WERI-Rb-1 (cell line): ENCODE measurements at places on chromosomes 7 and 10.

DNA sequence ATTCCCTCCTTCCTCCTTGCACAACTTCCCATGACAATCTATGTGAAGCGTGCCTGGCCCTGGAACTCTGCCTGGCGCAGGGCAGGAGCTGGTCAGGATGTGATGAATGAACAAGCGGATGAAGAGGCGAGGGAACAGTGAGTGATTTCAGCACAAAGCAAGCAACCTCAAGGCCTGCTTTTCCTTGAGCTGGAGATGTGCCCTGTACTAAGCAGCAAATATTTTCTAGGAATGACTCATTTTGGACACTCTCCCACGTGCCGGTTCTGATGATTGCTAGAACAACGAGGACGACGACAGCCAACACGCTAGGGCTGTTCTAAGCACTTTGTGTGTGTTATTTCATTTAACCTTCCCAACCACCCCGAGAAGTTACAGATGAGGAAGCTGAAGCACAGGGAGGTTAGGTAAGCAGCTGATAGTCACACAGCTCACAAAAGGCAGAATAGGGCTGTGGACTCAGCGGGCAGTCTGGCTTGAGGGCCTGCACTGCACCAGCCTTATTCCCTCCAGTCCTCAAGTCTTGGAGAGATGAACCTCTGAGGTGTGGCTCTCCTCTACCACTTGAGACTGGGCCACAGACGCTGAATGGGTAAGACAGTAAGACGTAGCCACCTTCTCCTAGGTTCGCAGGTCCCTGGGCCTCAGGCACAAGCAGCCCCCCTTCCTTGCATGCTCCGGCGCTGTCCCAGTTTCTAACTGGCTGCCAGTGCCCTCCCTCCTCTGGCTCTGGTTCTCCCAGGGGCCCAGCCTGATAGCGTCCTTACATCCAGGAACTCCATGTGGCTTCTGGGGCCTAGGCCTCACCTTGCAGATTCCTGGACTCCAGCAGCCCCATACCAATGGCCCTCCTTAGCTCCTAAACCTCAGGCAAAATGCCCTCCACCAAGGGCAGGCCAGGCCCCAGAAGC lies 59.0 kb downstream of the YKT6 start:
- DNase-seq, result no peak

GRCh38 chr10:95835149-95835860 lies 72.5 kb upstream of the CC2D2B start:
- no peak for DNase-seq

GRCh38 chr10:12902135-12902572 lies 99.4 kb downstream of the CCDC3 start:
- DNase-seq, result peak; percentile 38

DNA sequence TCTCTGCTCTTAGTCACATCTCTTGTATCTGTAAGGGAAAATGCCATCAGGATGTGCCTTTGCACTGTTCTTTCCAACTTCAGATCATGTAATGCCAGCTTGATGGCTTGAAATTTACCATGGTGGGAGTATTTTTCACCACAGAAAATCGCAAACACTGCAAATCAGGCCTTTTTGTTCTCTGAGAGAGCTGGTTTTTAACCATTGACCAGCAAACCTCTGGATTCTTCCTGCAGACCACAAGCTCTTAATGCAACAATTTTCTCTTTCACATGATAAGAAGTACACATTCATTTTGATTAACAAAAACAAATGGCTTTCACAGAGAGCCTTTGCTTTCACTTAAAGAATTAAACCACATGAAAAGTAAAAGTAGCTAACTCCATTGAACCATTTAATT lies 145.4 kb upstream of the NEBL start:
- no peak for DNase-seq

DNA sequence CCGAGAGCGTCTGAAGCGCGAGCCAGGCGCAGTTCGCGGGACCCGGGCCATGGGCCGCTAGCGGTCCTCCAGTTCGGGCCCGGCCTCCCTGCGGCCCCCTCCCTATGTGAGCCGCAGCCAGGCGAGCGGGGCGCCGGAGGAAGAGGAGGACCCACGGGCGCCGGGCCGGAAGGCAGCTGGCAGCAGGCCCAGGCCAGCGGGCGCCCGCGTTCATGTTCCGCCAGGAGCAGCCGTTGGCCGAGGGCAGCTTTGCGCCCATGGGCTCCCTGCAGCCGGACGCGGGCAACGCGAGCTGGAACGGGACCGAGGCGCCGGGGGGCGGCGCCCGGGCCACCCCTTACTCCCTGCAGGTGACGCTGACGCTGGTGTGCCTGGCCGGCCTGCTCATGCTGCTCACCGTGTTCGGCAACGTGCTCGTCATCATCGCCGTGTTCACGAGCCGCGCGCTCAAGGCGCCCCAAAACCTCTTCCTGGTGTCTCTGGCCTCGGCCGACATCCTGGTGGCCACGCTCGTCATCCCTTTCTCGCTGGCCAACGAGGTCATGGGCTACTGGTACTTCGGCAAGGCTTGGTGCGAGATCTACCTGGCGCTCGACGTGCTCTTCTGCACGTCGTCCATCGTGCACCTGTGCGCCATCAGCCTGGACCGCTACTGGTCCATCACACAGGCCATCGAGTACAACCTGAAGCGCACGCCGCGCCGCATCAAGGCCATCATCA lies 1.1 kb downstream of the ADRA2A start:
- no peak for DNase-seq

- DNase-seq, result no peak
Observed at GRCh38 chr7:77338883-77339629, 77.1 kb downstream of the GSAP start.

- no peak for DNase-seq
Observed at GRCh38 chr10:131838966-131839742, 61.7 kb upstream of the PPP2R2D start.

- no peak for DNase-seq
Observed at GRCh38 chr7:24715171-24715570, 42.1 kb downstream of the GSDME start.

GRCh38 chr10:96570511-96570910 lies 16.3 kb downstream of the TM9SF3 start:
- no peak for DNase-seq

DNA sequence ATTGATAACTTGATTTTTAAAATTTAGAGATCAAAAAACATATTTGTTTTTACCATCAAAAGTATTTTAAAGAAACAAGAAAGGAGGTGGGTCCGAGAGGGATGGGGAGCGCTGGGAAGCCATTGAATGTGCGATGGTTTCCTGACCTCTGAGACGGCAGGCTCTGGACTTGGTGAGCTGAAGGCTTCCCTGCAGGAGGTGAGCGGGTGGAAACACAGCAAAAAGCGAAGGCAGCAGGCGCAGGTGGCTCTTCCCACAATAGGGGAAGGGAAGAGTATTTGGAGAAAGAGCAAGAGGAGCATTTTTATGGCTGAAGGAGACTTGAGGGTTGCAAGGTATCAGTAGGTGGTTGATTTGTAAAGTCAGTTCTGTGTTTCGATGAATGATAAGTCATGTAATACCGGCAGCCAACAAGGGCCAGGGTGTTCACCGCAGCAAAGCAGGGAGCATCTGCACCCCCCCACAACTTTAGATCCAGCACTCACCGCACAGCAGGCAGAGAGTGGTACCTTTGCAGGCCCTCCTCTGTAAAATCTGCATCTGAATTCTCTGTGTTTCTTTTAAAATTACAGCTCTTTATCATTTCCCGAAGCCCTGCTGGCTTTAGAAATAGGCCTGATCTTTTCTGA lies 10.5 kb downstream of the C10orf53 start:
- no peak for DNase-seq

DNA sequence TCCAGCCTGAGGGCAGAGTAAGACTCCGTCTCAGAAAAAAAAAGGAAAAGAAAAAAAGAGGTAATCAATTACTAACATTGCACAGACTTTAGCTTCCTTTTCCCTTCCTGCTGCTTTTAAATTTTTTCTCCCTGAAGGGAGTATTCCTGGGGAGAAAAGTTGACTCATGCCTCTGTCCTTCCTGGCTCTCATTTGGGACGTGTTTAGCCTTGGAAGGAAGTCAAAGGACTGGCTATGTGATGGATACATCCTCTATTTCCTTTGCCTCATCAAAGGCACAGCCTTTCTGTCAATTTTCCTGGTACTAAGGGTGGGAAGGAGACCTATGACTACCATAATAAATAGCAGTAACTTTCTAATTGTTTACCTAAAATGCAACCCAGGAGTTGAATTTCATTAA lies 77.6 kb downstream of the ITGA8 start:
- DNase-seq, result no peak

DNA sequence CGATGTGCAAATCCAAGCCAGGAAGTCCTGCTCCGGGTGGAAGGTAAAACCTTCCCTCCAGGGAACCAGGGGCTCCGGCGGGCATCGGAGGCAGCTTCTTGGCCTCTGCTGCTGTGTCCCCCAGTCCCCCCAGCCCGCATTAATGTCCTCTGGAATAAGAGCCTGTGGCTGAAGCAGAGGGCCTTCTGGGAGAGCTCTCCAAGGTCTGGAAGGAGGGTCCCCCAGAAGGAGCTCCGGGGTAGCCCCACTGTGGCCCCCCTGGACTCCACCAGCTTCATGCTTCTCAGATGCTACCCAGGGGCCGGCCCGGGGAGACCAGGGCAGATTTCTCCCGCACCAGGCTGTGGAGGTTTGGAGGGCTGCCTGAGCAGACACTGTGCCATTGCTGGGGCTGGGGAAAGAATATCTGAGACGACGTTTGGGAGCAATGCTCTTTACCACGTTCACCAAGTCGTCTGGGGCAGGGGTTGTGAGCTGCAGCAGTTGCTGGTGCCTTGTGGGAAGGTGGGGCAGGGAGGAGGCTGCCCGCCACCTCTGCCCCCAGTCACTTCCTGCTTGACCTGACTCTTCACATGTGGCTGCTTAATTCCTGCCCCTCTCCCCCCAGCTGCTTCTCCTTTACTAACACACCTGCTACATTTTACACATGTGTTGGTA lies 8.3 kb downstream of the ZNF853 start:
- no peak for DNase-seq

- peak; percentile 40 for DNase-seq
Observed at GRCh38 chr10:5873515-5873995, 16.1 kb downstream of the ANKRD16 start.

DNA sequence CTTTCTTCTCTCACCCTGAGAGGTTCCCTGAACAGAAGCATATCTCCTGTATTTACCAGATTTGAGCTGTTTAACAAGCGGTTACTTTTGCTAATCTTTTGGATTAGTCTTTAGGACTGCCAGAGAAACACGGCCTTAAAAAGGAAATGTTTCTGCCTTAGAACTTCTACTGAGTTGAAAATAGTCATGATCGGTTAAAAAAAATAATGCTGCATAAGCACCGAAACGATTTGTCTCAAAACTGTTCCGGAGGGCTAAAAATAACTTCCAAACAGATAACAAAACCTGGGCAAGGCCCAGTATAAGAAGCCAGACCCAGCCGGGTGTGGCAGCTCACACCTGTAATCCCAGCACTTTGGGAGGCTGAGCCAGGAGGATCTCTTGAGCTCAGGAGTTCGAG lies 43.3 kb upstream of the CYTH3 start:
- no peak for DNase-seq

DNA sequence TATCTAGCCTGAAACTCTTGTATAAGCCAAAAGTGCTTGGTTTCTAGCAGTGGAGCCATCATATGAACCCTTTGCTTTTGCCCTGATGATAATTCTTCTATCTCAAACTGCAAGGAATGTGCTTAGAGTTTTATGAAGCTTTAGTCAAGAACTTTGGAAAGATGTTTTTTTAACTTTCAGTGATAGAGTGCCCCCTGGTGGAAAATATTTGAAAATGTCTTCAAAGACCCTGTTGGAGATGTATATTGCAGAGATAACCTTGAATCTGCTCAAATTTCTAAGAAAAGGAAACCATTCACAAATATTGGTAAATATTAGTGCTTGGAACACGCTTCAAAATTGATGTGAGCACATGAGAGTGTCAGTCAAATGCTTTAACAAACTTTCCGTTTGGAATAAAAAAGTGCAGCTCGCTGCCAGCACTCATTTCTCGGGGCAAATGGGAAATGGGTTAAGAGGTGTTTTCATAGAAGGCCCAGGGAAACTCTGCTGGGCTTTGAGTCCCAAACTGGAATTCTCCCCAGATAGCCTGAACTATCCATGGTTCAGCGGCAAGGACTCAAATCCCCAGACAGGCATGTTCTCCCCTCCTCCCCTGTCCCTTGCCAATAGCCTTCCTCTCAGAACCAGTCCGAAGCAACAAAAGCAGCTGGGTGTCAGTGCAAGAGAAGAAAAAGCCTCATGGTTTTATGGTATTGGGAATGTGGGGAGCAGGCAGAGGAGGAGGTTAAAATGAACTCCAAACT lies 129.3 kb downstream of the MYOF start:
- no peak for DNase-seq

DNA sequence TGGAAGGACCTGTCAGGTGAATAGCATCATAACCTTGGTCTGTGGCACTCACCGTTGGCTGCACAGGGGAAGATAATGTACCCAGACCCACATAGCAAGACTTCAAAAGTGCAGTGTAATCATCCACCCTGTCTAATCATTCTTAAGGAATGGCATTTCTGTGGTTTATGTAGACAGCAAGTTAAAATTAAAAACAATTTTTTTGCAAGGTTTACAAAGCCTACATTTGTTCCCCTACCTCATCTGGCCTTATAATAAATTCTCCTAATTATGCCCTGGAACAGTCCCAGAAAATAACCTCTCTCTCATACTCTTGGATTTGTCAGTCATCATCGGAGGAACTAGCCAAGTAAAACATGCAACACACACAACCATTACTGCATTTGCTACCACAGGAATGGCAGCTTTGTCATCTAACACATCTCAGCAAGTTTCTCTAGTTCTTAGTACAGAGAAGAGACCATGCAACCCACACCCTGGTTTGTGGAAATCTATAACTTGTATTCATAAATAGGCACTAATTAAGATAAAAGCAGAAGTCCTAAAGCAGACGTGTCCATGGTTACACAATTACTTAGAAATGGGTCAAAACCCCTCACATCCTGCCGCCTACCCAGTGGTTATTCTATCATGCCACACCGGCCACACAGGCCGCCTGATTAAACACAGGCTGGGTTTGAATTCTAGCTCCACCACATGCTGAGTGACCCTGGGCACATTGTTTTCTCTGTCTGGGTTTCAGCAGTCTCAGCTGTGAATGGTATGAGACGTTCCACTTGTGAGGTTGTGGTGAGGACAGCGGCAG lies 19.1 kb downstream of the ABLIM1 start:
- DNase-seq, result no peak

DNA sequence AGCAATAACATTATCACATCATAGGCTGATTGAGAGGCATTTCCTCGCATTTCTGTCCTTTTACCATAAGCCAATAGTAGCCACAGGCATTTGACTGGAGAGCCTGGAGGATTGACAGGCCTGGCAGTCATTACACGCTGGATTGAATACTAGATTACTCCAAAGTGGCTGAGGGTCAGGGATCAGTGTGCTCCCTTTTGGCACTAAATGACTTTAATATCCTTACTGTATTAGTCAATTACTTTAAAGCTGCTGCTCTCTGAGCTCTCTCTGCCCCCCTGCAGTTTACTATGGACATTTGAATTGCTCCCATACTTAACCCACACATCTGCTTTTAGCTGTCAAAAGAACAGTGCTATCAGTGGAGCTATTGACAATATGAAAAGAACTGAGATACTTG lies 302.0 kb downstream of the TFEC start:
- peak; percentile 57 for DNase-seq

DNA sequence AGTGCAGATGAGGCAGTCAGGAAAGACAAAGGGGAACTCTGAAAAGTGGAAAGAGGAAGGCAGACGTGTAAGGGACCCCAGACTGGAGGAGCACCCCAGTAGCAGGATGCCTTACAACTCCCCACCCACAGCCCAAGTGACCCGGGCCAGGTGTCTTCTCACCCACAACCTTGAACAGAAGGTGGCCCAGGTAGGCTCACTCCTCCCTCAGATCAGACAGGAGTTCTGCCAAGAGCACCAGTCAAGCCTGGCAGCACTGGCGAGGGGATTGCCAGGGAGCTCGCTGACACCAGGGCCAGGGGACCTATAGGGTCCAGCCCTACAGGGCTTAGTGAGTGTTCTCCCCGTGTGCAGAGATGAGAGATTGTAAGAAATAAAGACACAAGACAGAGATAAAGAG lies 27.1 kb upstream of the LMBR1 start:
- no peak for DNase-seq

GRCh38 chr10:49412571-49412970 lies 16.7 kb upstream of the DRGX start:
- no peak for DNase-seq
